NCI-H1092 treated with DMSO at 0.1 percent for 48 hours (cell line): ENCODE measurements at places on chromosomes 16 and 17.

GRCh38 chr16:31009894-31010584 lies 399 bp downstream of the STX1B start:
- no peak for DNase-seq

DNA sequence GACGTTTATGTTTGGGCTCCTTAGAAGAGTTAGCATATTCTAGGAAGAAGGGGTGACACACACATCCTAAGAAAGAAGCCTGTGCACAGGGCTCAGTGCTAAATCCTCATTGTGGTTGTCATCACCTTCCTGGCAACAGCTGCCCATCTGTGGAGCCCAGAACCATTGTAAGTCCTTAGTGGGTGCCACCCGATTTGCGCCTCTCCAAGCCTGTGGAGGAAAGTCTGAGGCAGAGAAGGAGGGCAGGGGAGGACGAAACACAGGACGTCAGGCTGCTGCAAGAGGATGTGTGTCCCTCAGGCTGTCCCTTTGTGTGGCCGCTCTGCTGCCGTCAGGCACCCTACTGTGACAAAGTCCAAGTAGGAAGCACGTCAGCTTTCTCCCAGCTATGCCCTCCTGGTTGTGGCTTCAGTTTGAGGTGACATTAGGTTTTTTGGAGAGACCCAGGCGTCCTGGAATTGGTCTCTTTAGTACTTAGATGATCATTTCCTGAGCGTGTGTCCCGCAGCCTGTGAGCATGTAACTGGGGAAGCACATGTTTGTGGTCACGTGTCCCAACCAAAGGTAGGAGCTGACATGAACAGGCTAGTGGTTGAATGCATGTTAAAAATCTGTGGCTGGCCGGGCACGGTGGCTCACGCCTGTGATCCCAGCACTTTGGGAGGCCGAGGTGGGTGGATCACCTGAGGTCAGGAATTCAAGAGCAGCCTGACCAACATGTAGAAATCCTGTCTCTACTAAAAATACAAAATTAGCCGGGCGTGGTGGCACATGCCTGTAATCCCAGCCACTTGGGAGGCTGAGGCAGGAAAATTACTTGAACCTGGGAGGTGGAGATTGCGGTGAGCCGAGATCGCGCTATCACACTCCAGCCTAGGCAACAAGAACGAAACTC lies 10.7 kb downstream of the CLUAP1 start:
- DNase-seq, result no peak

GRCh38 chr17:28467456-28468025 lies 5.9 kb upstream of the SLC13A2 start:
- no peak for DNase-seq

GRCh38 chr17:56186222-56186786 lies 33.0 kb downstream of the ANKFN1 start:
- no peak for DNase-seq

DNA sequence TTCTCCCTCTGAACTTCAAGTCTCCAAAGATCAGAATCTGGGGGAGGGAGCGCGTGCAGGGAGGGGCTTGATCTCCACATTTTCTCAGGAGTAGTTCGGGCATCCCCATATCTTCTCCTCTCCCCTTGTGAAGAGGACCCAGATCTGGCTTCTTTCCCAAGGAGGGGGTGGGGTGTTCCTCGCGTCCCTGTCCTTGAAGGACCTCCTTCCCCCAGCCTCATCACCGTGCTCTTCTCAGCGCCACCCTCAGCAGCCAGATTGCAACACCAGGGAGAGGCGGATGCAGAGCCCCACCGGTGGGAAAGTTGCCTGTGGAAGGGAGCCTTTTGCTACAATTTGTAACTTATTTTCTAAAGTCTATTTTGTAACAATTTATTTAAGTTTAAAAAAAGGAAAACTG lies 5.7 kb downstream of the PRSS53 start:
- DNase-seq, result no peak

DNA sequence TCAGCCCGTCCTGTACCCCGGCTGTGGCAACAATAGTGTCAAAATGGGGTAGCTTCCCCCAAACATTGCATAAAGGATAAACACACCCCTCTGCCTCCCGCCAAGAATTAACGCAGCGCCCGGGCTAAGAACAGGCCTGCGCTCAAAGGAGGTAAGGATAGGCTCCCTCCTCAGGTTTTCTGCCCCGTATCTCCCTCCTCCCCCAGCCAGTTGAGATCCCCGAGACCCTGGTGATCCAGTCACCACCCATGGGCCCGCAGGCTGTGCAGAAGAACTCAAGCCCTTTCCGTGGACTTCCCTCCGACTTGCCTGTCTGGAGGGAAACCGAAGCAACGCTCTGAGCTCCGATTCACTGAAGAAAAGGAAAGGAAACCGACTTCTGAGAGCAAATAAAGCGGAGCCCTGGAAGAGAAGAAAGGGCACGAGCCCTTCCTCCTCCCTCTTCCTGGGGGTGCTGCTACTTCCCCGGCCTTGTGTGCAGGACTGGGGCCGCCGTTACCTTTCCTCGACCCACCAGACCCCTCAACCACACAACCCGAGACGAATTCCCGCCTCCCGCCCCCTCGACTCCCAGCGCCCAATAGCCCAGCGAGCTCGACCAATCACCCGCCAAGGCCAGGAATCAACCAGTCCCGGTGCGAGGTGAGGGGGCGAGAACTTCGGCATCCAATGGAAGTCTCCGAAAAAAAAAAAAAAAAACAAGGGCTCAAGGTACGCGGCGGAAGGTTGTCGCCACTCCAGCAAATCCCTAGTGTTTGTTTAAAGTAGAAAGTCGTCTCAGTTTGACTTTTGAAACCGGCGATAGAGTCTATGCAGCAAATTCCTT lies at the start of gene BRIP1:
BRIP1 (minus strand) TSS at position 554 of the 826 bp plus-strand sequence. CDS start 1,989 bp downstream, outside the sequence.
- peak; percentile 91 for DNase-seq

- DNase-seq, result no peak
Observed at GRCh38 chr17:48269209-48269608, 160.8 kb downstream of the SKAP1 start.

- peak; percentile 58 for DNase-seq
Observed at GRCh38 chr17:81553616-81554181, 1.5 kb upstream of the FAAP100 start.

- DNase-seq, result no peak
Observed at GRCh38 chr17:78001182-78001581, 42.7 kb downstream of the TNRC6C start.

GRCh38 chr17:17346428-17347233 lies 43.5 kb downstream of the NT5M start:
- DNase-seq, result no peak

DNA sequence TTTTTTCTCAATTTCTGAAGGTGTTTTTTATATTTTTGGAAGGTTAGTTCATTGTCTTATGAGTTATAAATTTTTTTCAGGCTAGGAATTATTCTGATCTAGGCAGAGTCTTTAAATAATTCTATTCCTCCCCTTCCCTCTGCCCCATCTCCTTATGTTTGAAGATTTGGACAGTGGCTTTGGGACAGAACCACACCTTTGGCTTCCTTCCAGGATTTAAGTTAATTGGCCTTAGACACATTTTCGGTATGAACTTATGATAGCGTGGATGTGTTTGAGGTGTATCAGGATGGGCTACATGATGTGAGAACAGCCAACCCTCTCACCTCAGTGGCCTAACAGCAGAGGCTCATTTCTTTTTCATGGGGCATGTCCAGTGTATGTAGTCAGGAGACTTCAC lies 24.3 kb downstream of the EPN2 start:
- no peak for DNase-seq

GRCh38 chr16:56547120-56547948 lies 17.5 kb upstream of the MT4 start:
- DNase-seq, result no peak

DNA sequence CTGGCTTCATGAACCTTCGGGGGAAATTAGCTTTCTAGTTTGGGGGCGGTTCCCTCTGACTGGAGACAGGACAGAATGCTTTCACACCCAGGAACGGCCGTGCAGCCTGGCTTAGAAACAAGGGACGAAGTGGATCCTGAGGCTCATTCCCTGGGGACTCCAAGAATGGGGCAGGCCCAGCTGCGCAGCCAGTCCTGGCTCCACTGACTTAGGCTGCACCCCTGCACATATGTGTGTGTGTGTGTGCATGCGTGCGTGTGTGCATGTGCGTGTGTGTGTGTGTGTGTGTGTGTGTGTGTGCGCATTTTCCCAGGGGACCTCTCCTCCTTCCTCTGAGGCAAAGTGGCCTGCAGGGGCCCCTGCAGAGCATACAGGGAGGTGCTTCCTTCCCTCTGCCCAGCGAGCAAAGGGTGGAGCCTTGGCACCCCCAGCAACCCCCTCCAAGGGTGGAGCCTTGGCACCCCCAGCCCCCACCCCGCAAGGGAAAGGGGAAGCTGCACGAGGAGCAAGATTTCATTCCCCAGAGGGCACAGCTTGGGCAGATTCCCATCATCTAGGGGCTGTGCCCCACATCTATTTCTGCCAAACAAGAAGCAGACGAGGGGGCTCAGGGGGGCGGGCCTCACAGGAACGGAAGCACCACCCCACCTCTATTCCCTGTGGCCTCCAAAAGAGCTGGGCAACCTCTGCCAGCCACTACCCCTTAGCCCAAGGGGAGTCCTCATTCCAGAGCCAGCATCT lies 97.6 kb upstream of the CBX4 start:
- DNase-seq, result no peak

DNA sequence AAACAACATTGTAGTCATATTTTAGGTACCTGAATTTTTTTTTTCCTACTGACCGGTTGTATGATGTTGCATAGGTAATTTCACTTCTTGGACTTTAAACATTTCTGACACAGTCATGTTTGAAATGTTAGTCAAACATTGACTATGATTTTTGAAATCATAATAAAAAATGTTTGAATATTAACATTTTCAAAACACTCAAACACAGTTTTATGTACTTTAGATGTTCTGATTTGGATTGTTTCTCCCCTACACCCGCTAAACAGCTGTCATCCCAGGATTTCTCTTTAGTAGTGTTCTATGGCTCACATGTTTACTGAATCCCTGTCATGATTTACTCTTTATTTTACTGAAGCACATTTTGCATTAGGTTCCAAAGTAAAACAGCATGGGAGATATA lies 102.9 kb upstream of the NPEPPS start:
- no peak for DNase-seq

- DNase-seq, result peak; percentile 29
Observed at GRCh38 chr17:71286625-71287024, 834.2 kb upstream of the SOX9 start.

GRCh38 chr17:42653179-42654124 lies 5.6 kb upstream of the TUBG2 start:
- no peak for DNase-seq

- DNase-seq, result no peak
Observed at GRCh38 chr16:70735141-70735979, 49.5 kb upstream of the MTSS2 start.

DNA sequence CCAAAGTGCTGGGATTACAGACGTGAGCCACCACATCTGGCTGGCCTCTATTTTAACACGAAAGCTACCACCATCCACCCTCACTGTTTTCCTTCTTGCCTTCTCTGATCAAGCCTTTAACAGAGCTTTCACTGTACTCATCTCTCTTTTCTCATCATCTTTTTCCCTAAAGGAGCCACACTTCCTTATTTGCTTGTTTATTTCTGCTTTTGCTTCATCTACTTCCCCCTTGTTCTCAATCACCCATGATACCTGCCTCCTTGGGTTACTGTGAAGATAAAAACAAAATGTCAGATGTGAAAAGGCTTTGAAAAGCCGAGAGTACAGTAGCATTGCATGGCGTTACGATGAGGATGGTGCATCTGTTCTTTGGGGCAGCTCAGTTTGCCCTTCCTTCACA lies 79.9 kb downstream of the ZNF18 start:
- no peak for DNase-seq

DNA sequence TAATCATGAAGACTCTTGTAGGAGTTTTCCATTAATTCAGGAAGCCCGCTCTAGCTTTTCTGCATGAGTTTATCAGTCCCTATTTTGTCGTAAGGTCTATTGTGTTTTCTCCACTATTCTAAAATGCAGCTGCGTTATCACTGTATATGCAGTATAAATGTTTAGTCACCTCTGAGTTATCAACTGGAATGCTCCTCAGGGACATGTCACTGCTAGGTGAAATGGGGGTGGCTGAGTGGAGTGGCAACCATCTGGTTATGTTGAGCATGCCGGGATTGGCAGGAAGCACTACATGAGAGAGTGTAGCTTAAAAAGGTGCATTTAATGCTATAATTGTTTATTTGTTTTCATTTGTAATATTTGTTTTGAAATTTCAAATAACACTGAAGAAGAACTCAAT lies 285.2 kb upstream of the ELAC2 start:
- no peak for DNase-seq
